ENCODE measurements at places on chromosomes 3 and 15. TPM values are rescaled to one million over a fixed set of nuclear protein-coding genes. Genes with fewer than 3 reads are reported as not detected.
A peak's percentile ranks its signal among the peaks of the same experiment; 100 is the strongest.

Gene FSD2
- not detected for total RNA-seq

Gene SLC2A2
- total RNA-seq: 19.5 TPM

Gene CYP8B1
- 0.90 TPM for total RNA-seq

Gene EID1
- total RNA-seq: 5.4 TPM

Gene GOLGA8S
- not detected for total RNA-seq

Gene C3orf62
- total RNA-seq: 1.6 TPM

Gene PXYLP1
- total RNA-seq: 6.4 TPM

Gene MUC13
- 0.04 TPM for total RNA-seq

DNA sequence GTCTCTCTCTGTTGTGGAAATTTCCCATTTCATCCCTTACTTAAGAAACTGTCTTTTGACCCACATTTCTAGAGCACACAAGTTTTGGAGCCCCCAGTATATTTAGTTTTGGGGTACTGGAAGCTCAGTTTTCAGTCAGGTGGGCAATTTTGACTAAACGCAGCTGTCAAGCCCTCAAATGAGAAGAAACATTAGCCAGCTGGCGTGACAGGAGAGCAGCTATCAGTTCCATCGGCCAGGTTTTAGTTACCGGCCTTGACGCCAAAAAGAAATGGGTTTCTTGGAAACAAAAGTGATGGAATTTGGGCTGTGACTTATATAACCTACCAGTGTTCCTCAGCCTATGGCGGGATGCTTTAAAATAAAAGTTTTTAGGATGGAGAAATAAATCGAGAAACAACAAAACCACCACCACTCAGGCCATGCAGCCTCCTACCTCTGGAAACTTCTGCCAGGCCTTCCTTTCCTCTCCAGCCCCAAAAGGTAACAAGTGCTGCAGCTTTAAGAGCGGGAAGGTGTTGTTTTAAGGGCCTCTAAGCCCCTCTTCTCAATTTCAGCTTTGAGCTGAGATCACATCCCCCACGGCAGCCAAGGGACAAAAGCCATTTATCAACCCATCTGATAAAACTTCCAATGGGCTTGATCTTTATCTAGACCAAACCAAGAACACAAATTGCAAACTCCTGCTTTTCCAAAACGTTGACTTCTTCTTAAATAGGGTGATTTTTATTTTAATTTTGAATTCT lies 18.3 kb downstream of the RGMA start:
- DNase-seq: no peak

GRCh38 chr15:99340347-99340746 lies 89.1 kb downstream of the LRRC28 start:
- DNase-seq: peak; percentile 3

DNA sequence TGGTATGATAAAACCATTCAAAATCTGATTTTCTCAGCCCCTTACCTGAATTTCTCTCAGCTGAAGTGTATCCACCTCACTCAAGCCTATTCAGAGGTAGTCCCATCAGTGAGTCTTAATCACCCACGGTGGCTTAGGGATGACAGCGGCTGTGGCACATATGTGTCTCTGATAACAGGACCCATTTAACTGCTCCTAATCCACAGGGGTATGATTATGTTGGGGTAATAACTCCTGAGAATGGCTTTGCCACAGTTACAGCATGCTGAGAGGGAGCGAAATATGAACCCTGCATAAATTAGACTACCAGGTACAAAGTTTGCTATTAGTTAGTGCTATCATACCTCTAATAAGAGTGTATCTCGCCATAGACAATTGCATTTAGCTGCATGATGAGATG lies 10.6 kb downstream of the CLRN1 start:
- DNase-seq: no peak

DNA sequence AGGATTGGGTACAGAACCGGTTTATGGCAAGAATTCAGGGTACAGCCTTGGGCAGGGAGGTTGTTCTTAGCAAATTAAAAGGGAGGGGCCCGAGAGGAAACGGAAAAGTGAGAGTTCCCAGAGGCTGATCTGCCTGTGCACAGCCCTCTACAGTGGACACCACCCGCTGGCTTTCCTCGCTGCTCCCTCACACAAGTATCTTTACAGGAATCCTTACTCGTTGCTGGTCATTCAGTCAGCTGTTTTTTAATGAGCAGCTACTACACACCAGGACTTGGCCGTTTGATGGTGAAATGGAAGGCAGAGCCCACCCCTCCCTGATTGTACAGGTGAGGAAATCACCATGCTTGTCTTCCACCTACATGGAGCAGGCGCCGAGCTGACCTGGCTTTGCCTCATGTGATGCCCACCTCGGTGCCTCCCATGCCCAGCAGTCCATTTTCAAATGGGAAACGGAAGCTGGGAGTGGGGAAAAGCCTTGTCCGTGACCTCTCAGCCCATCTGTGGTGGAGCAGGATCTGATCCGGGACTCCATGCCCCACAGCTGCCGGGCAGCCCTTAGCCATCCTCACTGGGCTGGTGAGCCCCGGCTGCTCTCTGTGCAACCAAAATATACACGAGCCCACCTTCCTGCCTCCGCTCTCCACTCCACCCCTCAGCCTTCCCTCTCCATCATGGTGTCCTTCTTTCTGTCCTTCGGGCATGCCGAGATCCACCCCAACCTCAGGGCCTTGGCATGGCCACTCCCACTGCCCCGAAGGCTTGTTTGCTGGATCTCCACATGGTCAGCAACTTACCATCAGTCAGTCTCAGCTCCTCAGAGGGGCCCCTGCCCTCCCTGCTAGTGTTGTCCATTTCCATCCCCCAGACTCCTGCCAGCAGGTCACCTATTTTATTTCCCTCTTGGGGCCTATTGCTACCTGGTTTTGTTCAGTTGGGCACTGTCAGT lies 33.3 kb upstream of the FGD5 start:
- no peak for DNase-seq

DNA sequence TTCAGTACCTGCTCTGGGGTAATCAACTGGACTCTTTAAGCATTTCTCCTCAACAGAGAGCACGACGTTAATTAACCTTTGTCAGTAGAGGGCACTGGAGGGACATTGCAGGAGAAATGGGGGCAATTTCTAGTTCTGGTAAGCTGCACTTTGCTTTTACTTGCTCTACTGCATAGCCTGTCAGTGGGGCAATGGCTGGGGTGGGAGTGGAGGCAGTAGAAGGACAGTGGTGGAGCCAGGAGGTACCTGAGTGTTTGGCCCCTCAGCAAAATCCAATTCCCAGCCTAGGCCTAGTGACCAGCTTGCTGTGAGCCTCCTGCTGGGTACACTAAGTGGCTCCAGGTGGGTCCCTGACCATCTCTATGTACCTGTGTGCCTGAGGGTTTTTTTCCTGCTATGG lies 18.3 kb upstream of the MED12L start:
- peak; percentile 42 for DNase-seq

GRCh38 chr3:157785102-157785826 lies 282.0 kb upstream of the VEPH1 start:
- DNase-seq: peak; percentile 30

- no peak for DNase-seq
Measured at GRCh38 chr3:158801201-158801600, 653 bp upstream of the MFSD1 start.

DNA sequence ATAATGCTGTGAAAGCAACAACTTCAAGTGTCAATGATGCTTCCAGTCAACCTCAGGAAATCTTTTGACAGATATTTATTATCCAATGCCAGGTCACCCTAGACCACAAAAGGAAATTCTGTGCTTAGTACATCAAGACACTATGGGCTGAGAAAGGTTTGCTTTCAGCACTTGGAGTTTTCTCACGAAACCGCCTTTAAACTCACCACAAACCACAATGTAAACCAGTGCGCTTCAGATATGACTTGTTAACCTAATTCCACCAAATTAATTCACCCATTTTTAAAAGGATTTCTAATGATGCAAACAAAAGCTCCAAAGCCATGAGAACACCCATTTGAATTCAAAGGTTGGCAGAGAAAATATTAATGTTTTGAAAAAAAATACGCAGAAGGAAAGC lies 292.9 kb upstream of the NR2F2 start:
- DNase-seq: no peak

DNA sequence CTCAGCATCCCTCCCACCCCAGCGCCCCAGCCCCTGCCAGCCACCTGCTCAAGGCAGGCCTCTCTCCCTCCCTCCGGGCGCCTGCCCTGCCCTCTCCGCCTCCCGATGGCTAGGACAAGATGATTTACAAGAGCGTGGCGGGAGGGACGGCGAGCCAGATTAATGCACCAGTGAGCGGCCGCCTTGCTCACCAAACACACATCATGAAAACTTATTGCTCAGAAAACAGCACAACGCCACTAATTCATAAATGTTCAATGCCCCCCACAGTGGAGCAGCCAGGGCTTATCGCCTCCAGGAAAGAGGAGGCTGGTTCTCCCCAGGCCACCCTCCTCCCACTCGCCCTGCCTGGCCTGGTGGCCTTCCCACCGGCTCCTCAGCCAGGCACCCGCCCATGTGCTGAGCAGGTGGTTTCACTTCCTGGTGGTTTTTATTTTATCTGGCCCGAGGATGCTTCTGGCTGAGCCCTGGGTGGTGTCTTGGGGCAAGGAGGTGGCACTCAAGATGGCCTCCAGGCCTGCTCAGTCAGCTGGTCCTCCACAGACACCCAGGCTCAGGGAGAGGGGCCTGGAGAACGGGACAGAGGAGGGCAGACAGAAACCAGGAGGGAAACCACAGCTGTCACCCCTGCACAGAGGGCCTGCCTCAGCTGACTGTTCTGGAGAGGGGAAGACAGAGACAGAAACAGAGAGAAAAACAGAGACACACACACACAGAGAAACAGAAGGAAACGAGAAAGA lies 284.9 kb downstream of the UACA start:
- DNase-seq: no peak

DNA sequence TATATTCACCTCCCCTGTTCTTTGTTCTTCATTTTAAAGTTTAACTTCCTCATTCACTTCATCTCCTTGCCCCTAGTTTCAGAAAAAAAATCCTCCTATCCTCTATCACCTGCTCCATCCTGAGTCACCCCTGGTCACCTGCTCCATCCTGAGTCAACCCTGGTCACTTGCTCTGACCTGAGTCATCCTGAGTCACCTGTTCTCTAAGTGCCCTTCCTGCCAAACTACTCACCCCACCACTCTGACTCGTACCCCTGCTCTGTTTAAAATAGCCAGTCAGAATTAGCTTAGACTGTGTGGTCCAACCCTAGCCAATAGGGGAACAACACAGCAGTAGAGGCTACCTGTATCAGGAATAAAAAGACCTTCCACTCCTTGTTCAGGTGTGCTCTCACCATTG lies 716.9 kb downstream of the ZBBX start:
- DNase-seq: no peak

DNA sequence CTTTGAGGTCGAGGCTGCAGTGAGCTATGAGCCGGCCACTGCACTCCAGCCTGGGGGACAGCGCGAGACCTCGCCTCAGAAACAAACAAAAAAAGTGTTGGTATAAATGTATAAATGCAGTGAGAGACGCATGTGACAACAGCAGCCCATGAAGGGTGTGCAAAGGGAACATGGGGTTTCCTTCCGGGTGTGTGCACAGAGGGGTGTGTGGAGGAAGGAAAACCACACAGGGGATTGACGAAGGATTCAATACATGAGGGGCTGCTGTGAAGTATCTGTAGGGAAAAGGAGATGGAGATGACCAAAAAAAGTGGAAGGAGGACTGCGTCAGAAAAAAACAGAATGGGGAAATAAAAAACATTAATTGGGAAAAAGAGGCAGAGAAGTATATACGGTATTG lies 1.1 kb downstream of the MTFMT start:
- DNase-seq: no peak

GRCh38 chr3:156509189-156510174 lies 45.4 kb downstream of the SSR3 start:
- peak; percentile 18 for DNase-seq

DNA sequence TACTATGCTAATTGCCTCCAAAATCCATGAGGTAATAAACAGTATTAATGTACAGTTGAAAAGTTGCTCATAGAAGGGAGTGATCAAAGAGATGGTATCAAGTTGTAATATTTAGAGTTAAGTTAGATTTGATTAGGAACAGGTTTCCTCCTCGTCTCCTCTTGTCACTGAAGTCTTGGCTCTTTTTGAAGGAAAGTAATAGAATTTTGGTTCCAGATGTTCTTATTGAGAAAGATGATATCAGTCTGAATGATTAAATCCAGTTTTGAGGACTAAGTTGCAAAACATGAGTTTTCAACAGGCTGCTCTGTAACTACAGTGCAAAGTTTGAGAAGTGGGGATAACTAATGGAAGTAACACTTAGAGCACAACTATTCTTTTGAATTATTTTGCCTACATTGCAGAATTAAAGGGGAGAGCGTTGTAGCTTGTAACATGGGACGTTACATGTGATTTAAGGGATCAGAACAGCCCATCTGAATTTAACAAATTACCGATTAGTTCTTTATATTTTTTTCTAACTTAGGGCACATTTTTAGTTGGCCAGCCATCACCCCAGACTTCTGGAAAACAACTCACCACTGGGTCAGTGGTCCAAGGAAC lies 48.3 kb downstream of the MAP6D1 start:
- DNase-seq: no peak

DNA sequence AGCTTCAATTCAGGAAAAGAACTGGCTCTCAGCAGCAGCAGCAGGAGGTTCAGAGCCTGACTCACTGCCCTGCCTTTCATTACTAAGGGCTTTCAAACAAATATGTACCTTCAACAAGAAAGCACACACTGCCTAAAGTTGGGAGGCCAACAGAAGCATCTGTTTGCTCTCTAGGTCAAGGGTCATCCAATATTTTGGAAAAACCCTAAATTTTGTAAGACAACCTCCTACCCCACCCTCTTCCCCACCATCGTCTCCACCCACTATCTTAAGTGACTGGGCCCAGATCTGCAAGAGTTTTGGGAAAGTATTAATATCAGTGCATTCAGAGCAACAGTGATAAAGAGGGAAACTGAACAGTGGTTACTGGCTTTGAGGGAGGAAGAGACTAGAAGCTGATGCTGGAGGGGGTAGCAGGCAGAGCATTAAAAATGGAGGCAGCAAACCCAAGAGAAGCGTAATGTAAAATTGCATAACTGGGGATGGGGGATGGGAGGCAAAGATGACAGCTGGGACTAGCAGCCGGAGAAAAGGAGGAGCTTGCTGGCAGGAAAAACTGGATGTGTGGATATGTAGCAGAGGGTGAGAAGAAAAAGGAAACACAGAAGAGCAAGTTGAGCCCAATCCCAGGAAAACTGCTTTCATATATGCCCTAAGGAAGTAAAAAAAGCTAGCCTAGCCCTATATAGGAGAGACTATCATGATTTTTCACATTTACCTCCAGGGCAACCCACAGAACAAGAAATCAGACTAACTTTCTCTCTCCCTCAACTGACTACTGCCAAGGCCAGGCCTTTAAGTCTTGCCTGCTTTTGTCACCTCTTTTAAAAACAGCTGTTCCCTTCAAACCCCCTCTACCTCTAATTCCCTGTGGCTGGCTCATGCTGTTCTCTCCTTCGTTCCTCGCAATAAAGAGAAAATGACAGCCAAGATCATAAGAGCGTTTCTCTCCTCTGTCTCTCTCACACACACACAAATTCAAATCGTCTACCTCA lies 31.4 kb downstream of the NPTN start:
- DNase-seq: peak; percentile 33

- no peak for DNase-seq
Measured at GRCh38 chr15:52730173-52730572, 51.0 kb upstream of the ATOSA start.

DNA sequence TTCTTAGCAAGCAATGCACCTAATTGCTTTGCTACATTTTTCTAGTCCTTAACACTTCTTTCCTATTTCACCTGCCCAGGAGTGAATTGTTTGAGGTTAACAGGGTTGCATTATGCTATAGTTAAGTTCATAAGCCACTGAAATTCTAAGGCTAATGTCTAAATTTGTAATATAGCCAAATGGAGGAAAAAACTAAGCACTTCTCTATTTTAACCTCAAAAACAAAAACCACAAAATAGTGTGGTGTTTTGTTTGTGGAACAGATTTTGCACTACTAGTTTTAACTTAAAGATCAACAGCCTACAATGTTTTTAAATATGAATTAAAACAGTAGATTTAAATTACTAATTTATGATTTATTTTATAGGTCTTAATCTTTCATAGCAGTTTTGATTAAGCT lies 5.5 kb downstream of the ATOSA start:
- DNase-seq: no peak

Measured in HepG2 (cell line).